Cerebellar nuclear complex (tissue), 1 donor: ENCODE measurements at places on chromosomes 7 and 10.

DNA sequence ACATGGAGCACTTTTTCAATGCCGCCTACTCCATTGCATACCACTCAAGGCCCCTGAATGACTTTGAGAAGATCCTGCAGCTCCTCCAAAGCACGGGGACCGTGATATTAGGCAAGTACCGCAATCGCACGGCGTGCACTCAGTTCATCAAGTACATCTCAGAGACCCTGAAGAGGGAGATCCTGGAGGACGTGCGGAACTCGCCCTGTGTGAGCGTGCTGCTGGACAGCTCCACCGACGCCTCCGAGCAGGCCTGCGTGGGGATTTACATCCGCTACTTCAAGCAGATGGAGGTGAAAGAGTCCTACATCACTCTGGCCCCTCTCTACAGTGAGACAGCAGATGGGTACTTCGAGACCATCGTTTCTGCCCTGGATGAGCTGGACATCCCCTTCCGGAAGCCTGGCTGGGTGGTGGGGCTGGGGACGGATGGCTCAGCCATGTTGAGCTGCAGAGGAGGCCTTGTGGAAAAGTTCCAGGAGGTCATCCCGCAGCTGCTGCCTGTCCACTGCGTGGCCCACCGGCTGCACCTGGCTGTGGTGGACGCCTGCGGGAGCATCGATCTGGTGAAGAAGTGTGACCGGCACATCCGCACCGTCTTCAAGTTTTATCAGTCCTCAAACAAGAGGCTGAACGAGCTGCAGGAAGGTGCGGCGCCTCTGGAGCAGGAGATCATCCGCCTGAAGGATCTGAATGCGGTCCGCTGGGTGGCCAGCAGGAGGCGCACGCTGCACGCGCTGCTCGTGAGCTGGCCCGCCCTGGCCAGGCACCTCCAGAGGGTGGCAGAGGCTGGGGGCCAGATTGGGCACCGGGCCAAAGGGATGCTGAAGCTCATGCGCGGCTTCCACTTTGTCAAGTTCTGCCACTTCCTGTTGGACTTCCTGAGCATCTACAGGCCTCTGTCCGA lies 12.7 kb upstream of the ATP6V0E2 start:
- DNase-seq: no peak

- no peak for DNase-seq
These were observed 2.5 kb downstream of the SH3PXD2A start for GRCh38 chr10:103852856-103853255.

DNA sequence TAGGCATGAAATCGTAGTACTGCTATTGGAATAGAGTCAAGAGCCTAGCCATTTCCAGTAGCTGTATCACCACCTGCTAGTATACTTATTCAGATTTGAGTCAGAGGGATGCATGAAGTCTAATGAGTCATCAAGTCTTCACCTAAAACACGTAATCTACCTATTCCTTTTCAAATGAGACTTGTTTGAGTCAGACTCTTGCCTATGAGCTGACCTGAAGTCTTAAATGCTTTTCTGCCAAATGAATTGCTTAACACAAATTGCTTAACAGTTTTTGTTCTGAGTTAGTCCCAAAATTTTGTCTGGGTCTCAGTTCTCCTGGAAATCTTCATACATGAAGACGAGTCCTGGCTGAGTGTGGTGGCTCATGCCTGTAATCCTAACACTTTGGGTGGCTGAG lies 165.2 kb downstream of the GNAT3 start:
- no peak for DNase-seq

DNA sequence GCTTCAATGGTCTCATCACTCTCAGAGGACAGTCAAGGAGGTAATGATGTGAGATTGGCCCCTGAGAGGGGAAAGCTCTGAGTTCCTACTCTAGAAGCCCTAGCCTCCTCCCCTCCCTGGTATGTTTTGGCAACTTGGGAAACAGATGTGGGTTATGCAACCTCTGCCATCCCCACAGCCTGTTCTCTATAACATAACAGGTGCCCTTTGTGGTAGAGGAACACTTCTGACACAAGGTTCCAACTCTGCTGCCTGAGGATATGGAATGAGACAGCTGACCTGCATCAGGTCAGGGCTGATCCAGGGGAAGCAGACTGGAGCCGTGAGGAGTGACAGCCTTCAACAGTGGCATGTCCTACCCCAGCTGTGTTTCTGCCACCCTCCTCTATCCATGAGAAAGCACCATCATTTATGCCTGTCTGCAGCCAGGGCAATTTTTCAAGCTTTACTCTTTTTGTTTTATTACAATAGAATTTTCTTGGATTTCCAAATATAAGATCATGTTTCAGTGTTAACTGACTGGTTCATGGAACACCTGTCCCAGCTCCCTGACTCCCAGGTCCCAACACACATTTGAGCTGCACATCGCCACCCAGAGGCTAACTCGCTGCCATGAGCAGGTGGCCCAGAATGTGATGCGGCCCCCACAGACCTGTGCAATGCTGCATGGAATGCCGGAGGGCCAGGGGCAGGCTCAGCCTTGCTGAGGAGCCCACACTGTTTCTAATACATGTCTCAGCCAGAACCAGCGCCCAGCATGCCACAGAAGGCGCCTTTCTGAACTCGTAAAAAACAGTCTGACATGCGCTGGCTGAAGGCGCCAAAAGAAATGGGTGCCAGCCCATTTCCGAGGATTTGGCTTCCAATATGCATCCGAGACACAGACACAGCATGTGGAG lies 124.8 kb upstream of the CHST15 start:
- DNase-seq: no peak

- DNase-seq: no peak
These were observed 58.5 kb upstream of the AHR start for GRCh38 chr7:17239683-17240521.

- DNase-seq: no peak
These were observed 69.0 kb downstream of the ELMO1 start for GRCh38 chr7:37379546-37380277.

DNA sequence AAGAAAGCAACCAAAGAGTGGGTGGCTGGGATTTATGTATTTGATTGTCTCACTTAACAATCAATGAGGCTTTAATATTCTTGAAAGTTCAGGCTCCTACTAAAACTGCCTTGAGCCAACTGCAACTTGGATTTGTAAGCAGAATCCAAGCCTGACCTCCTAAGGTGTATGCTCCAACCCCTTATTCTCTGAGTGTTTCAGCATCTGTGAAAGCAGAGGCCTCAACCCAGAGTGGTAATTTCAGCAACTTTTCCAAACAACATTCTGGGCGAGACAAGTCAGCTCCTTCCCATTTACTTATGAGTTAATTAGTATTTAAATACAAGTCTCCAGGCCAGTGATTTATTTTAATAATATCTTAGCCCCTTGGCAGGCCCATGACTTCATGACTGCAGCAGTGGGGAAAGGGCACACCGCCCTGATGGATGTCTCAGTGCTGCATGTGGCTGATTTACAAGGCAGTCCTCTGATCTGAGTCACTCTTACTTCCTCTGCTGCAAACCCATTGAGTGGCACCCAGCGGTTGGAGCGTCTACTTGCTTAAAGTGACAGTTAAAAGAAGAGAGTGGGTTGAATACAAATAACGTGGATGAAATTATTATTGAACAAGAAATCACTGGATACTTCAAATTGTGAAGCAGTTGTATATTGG lies 209.1 kb downstream of the TRIL start:
- no peak for DNase-seq

DNA sequence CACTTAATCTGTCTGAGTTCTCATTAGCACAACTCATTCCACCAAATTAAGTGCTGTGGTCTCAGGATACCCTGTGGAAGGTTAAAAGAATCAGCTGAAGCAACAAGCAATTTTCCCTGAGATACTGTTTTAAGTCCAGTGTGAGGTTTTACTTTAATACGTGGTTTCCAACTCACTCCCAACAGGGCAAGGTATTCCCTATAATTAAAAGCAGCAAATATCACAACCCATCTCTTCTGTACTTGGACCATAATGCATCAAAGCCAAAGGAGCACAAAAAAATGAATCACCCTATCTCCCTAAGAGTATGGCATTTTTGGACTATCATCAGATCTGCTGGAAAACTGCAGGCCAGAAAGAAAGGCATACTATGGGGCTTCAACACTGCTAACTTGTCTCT lies 4.9 kb downstream of the CADPS2 start:
- DNase-seq: no peak

DNA sequence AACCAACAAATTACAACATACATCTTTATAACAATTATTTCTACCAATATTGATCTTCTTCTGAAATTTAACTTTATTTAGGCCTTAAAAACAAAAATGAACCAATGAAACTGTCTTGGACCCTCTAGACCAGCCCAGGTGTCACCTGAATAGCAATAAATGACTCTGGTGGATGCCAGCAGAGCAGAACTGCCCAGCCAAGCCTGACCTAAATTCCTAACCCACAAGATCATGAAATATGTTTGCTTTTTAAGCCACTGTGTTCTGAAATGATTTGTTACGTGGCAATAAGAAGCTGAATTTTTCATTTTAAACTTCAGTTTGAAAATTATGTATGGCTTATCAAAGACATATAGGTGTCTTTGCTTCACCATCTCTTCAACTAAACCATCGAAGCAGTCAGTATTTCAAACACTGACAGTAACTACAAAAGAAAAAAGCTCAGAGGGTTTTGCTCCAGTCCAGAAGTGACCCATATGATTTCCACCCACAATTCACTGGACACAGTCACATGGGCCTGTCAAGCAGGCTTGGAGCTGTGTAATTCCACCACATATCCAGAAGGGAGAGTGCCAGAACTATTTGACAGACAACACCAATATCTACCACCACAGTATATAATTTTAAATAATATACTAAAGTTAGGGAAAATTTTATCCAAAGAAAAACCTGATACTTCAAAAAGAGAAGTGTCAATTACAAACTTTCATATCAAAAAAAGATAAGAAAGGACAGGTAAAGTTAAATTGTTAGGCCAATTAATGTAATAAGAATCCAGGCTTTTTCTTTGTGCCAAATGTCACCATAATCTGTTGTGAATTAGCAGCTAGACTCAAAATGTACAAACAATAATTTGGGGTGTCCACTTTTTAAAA lies 94.5 kb downstream of the KMT2C start:
- DNase-seq: no peak

DNA sequence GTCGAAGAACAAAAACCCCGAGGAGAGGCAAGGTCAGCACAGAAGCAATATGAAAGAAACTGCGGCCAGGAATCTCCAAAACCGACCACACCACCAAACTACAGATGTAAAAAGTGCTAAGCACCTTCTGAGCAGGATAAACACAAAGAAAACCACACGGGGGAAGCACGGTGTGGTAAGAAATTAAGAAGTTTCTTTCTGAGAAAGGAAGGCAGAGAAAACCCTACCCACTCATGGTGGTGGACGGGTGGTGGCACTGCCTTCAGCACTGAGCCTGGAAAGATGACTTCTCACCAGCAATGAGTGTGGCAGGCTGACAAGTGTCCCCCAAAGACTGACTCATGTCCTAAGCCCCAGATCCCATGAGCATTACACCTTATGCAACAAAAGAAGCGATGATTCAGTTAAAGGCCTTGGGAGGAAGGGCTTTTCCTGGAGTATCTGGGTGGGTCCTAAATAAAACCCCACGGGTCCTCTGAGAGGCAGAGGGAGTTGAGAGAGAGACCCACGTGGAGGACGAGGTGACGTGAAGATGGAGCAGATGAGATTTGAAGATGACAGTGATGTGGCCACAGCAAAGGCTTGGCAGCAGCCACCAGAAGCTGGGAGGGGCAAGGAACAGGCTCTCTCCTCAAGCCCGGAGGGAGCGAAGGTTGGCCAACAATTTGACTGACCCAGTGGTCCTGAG lies 124.9 kb downstream of the DLG5 start:
- no peak for DNase-seq

DNA sequence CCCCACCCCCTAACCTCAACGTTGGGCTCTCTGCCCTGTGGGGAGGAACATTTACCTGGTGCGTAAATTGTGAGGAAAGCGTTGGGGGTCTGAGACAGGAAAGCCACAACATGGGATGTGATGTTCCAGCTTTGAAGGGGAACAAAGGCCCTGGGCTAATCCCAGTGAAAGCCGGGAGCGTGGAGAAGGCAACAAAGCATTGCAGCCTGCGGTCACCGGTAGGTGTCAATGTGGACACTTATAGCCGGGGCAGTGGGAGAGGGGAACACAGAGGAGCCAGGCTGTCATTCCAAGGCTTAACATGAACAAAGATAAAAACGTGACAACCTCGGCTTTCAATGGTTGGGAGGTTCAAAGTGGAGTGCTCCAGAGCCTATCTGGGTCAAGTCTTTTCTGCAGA lies 12.7 kb downstream of the PTF1A start:
- no peak for DNase-seq

- DNase-seq: no peak
These were observed 9.0 kb upstream of the PDK4 start for GRCh38 chr7:95605275-95605674.

GRCh38 chr10:129099992-129100391 lies 367.0 kb upstream of the MGMT start:
- DNase-seq: no peak

DNA sequence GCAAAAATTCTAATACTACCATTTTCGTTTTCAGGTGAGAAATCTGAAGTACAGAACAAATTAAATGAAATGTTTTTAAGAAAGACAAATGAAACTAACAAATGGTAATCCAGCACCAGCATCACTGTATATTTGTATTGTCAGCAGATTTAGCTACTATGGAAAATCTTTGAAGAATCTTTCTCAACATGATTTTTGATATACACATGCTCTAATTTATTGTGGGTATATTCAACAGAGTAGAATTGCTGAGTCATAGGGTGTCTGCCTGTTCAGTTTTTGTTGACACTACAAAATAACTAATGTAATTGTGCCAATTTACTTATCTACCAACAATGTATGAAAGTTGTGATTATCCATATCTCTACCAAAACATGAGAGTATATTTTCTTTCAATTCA lies 437.6 kb downstream of the PCDH15 start:
- DNase-seq: no peak

DNA sequence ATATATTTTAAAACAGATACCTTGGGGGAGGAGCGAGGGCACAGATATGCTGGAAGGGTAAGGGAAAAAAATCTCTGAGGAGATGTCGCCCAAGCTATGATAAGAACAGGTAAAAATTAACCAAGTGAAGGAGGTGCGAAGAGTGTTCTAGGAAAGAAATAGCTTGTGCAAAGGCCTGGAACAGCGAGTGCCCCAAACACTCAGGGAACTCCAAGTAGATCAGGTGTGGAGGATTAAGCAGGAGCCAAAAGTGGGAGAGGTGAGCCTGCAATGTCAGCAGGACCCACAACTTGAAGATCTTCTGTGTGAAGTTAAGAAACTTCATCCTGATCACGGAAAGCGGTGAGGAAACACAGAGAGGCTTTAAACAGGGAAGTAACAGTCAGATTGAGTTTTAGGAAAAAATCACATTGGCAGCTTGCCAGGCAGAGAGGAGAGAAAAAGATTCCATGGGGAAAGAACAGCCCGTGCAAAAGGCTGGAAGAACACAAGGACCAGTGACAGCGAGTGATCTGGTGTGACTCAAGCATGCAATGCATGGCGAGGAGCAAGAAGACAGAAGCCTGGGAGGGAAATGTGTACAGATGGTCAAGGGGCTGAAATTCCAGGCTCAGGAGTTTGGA lies 30.7 kb downstream of the FGF8 start:
- no peak for DNase-seq
